ENCODE measurements at places on chromosomes 6 and 20.

DNA sequence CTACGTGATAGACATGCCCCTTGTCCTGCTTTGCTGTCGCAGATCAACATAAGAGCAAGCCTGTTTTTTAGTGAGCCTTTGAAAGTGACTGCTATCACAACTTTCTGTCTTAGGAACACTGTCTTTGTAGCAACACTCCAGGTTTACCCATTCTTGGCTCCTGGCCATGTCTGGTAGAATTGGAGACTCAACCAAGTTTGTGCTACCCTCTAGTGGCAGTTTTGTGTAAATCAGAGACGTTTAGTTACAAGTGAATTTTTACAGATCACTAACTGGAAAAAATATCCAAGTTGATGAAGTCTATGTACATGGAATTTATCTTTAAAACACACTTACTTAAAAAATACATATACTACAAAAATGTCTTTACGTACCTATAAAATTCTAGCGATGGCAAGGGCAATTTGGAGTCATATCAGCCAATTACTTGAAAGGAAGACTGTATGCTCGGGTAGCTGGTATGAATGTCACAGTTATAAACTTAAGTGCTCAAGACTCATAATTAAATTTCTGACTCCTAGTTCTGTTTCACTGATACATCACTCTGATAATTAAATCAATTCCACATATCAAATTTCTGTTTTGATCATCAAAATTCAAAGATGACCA is 101.4 kb downstream of the ADGB start:
- peak; percentile 82 for DNase-seq

DNA sequence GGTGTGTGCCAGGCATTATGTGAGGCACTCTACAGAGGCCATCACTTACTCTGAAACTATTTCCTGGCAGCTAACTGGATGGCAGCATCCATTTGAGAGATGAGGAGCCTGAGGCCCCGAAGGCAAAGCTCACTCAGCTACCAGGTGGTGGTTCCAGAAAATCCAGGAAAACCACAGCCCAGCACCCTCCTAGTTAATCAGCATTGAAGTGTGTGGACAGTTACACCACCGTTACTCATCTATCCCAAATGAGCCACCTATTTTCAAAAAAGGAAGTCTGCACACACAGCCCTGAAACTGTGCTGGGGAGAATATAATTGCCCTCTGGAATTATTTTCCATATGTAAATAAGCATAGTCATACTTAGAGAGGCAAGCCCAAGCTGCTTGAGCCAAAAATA is 67.4 kb downstream of the CNBD2 start:
- DNase-seq, result no peak

GRCh38 chr6:159203304-159204005 is 34.3 kb downstream of the FNDC1 start:
- no peak for DNase-seq

DNA sequence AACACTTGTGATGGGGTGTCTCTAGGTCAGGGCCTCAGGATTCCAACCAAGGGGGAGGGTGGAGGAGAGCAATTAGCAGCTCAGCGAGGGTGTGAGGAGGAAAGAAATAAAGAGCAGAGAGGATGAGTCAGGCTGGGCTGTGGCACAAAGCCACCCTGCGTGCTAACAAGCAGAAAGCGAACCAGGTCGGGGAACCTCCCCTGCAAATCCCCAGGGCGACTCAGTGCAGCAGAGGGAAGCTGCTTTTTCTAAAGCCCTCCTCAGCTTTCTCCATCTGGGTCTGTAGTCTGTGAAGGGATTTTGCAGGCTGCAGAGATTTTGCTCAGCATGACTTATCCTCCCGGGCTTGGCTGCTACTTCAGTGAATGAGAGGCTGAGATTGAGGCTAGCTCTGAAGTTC is 6.6 kb upstream of the SPO11 start:
- no peak for DNase-seq
